ENCODE measurements at places on chromosomes 5 and 9.

- no peak for DNase-seq
These were observed 26.1 kb downstream of the NR5A1 start for GRCh38 chr9:124481115-124481514.

DNA sequence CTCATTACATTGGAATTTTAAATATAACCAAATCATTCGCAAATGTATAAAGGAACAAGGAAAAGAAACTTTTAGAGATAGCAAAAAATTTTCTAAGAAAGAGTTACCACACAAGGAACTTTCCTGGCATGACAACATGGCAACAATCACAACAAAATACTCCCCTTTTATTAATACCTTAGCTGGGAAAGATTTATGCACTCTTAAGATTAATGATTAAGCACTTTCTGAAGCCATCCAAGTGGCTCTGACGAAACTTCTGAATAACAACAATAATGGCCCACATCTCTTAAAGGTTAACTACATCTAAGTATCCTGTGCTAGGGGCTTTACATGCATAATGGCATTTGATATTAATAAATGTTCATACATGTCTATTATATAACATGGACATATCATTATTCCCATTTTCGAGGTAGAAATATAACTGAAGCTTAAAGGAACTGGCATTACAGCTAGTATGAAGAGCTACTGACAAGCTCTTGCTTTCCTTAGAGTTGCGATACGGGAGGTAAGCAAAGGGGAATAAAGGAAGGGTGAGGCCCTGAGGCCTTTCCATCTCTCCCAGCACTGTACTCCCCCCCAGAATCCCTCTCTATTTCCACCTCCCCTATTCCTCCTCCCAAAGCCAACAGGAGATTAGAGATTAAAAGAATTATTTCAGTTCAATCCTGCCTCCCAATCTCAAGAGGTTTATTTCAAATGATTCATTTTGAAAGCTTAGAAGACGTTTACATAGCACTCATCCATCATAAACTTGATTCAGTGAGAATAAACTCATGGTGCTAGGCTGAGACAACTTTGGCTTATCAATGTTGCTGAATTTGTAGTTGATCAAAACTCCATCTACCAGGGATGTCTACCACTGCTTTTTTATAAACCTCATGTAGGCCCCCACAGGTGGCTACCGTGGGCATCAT lies 9.6 kb downstream of the MTMR12 start:
- no peak for DNase-seq

DNA sequence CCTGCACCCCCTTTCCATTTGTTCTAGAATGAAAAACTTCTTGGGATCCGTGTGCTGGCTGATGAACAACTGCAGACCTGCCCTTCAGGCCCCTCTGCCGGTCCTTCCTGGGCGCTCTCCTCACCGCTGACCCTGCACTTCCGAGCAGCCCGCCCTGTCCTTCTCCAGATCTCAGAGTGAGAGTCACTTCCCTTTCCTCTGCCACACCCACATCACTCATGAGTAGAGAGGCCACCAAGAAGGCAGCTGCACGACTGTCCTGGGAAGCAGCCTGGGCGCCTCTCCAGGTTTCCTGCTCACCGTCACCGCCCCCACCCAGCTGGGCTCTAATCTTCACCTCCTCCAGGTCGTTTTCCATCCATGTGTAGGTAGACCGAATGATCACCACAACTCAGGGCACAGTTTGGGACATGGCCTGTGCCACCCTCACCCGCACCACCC lies 35.0 kb upstream of the NSMF start:
- no peak for DNase-seq

GRCh38 chr5:67644221-67644920 lies 447.8 kb upstream of the CD180 start:
- no peak for DNase-seq

- DNase-seq, result no peak
These were observed 127.2 kb downstream of the TLE4 start for GRCh38 chr9:79698967-79699366.

DNA sequence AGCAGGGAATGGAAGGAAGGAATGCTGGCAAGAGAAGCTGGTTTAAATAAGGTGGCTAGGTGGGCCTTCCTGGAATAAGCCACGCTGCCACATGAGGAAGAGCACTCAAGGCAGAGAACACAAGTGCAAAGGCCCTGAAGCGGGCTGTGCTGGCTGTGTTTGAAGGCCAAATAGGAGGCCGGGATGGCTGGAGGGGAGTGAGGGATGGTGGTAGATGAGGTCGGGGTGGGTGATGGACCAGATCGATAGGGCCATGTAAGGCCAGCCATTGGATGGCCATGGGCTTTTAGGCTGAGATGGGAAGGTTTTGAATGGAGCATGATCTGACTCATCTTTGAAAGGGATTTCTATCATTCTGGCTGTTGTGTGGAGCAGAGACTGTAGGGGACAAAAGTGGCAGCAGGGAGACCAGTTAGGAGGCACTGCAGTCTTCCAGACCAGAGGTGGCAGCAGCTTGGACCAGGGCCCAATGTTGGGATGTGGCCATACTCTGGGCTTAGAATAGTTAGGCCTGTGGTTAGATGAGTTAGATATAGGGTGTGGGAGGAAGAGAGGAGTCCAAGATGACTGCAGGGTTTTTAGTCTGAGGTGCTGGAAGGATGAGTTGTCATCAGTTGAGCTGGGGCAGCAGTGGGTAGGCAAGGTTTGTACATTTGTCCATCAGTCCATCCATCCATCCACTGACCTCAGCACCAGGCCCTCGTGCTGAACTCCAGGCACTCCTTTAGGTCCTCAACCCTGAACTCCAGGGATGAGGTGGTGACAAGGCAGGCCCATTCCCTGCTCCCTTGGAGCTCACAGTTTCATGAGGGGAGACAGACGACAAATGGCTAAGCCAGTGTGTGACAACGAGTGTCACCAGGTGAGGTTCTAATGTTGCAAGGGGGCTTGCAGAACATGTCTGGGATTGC lies 30.3 kb downstream of the NDST1 start:
- no peak for DNase-seq

GRCh38 chr5:142032747-142033631 lies 20.2 kb upstream of the GNPDA1 start:
- no peak for DNase-seq

- no peak for DNase-seq
These were observed at the start of gene HMHB1 for GRCh38 chr5:143812085-143812705. HMHB1 (plus strand) TSS chr5:143812161.

- no peak for DNase-seq
These were observed 24.5 kb downstream of the PSD2 start for GRCh38 chr5:139820130-139820529.

DNA sequence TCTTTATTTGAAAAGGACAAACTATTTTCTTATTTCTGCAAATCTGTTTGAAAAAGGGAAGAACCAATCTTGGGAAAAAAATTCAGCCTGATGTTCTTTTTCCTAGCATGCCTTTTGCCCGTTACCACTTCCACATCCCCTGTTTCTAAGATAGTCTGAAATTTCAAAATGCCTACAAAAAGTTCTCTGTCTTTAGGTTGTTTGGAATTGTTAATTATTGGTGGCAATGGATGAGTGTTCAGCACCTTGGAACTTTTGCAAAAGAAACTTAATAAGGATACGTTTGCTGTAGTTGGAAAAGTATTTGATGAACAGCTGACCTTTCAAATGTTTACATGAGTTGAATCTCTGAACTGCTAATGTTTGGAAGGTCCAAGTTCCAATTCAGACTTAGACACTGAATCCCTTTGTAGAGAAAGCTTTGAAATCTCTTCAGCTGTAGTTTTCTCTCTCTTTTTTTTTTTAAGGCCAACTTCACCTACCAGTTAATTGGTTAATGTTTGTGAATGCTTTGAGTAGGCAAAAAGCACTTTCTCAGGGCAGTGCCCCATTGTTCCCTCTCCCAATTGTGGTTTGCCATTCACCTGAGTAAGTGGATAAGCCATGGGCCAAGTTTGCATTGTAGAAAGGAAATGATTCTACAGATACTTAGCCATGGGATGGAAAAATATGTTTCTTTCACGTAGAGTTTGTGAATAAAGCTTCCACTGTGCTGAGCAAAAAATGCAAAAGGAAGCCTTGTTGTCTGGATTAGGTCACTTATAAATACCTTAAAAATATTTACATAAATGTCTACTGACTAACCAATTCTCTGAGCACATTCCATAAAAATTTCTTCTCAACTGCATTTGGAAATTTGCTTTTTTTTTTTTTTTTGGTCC lies 156.4 kb upstream of the ELL2 start:
- DNase-seq, result no peak

- no peak for DNase-seq
These were observed 1497.8 kb downstream of the EFNA5 start for GRCh38 chr5:106172681-106173532.

DNA sequence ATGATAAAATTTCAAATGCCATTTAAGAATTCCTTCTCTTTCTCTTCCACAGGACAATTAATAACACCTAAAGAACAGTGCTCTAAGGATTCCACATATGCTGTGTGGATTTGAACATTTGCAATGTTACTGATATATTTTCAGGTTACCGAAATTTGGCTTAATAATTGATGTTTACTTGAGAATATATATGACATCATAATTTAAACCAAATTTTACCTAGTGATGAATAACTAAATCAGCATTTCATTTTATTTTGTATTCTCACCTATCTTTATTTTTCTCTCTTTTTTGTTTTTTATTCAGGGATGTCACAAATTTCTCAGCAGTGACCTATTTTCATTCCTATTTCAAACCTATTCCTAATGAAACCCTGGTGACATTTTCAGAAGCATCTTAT lies 429.6 kb downstream of the SLCO4C1 start:
- no peak for DNase-seq

DNA sequence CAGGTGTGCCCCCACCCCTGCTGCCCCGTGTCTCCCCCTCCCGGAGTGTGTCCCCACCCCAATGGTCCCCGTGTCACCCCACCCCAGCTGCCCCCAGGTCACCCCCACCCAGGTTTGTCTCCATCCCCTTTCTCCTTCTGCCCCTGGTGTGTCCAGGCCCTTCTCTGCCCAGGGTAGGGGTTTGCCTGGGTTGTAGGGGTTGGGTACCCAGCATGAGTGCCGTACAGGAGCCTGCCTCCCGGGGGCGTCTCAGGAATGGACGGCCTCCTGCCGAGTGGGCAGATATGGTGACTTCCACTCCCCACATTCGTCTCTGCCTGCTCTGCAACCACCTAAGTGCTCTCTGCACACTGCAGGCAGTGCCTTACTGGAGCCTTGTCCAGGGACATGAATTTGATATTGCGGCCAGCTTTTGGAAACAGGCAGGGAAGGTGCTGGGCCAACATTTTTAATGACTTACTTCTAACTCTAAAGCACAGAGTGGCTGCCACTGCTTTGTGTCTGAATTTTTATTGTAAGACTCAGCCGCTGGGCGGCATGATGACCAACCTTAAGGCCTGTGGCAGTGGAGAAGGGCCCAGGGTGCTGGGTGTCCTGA lies 6.7 kb downstream of the LRRC14B start:
- DNase-seq, result no peak

DNA sequence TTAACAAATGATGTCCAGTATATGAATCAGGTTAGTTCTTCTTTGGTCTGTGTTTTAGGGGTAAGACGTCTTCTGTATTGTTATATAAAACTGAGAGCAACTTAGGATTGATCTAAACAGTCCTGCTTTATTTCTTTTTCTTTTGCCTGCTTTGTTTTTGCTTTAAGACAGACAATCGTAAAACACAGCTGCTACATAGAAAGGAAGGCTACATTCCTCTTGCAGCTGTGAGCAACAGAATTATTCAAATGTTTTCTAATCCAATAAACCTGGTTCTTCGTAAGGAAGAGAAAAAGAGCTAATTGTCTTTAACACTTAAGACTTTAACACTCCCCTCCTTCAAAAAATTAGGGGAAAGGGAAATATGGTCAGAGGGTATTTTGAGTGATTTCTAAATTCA lies 14.6 kb downstream of the FGF1 start:
- DNase-seq, result no peak

DNA sequence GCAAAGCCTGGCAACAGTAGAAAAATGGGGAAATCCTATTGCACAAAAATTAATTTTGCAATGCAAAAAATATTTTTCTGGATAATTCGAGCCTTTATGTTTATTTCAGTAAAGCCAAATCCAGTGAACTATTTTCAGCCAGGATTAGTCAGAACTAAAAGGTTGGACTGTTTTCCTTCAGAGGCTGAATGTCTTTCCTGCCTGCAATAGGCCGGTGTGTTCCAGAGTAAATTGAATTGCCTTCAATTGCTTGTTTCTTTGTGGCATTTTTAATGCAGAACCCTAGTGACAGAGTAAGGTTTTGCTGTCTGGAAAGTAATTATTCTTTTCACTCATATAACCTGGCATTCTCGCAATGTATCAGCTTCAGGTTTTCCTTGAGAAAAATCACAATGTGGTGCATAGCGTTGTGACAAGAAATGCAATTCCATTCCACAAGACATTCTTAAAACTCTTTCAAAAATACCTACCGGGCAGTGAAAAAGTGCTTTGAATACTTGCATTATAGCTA lies 183.7 kb downstream of the GLIS3 start:
- DNase-seq, result no peak

GRCh38 chr5:36728697-36729543 lies 122.5 kb downstream of the SLC1A3 start:
- DNase-seq, result no peak

- no peak for DNase-seq
These were observed 215.4 kb upstream of the TLX3 start for GRCh38 chr5:171093598-171093997.

- no peak for DNase-seq
These were observed 735.3 kb upstream of the ZNF608 start for GRCh38 chr5:125481506-125482465.

- no peak for DNase-seq
These were observed 865.4 kb downstream of the MAT2B start for GRCh38 chr5:164370841-164371240.

- no peak for DNase-seq
These were observed 588.0 kb downstream of the PRELID2 start for GRCh38 chr5:145246961-145247744.

DNA sequence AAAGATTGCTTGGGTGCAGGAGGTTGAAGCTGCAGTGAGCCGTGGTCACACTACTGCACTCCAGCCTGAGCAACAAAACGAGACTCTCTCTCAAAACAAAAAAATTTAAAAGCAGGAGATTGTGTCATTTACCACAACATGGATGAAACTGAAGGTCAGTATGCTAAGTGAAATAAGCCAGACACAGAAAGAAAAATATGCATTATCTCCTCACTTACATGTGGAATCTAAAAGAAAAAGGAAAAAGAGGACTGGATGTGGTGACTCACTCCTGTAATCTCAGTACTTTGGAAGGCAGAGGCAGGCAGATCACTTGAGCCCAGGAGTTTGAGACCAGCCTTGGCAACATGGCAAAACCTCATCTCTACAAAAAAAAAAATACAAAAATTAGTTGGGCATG lies 146.8 kb upstream of the DAPK1 start:
- no peak for DNase-seq

- DNase-seq, result no peak
These were observed 18.0 kb upstream of the GABBR2 start for GRCh38 chr9:98726735-98727134.

GRCh38 chr9:84187090-84187489 lies 153.5 kb downstream of the SLC28A3 start:
- no peak for DNase-seq

- DNase-seq, result no peak
These were observed 65.2 kb upstream of the UBAC1 start for GRCh38 chr9:136026266-136026942.

- no peak for DNase-seq
These were observed 145.7 kb upstream of the SMIM23 start for GRCh38 chr5:171639966-171640365.
